Activated naive CD4-positive, alpha-beta T cell treated with anti-CD3 and anti-CD28 coated beads for 36 hours (primary cell): ENCODE measurements at places on chromosomes 12 and 14. TPM values are rescaled to one million over a fixed set of nuclear protein-coding genes. Genes with fewer than 3 reads are reported as not detected.

GRCh38 chr12:55073043-55074022, 52.9 kb upstream of the OR9K2 start:
- peak; percentile 90 for DNase-seq

- no peak for DNase-seq
Observed at GRCh38 chr14:88299865-88300530, 23.1 kb downstream of the KCNK10 start.

DNA sequence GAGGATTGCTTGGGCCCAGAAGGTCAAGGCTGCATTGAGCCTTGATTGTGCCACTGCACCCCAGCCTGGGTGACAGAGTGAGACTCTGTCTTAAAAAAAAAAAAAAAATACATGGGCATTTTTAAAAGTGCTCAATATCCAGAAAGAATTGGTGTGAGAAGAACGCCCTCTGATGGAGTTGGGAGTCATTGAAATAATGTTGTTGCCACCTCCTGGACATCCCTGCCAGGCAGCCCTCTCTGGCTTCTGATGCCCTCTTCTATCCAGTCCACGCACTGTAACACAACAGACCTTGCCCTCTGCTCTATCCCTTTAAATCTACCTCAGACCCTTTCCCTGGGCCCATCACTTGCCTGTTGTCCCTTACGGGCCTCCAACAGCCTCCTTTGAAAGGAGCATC, 4.9 kb downstream of the PTGDR start:
- peak; percentile 40 for DNase-seq

- peak; percentile 28 for DNase-seq
Observed at GRCh38 chr14:58598804-58599525, 38.8 kb upstream of the DACT1 start.

DNA sequence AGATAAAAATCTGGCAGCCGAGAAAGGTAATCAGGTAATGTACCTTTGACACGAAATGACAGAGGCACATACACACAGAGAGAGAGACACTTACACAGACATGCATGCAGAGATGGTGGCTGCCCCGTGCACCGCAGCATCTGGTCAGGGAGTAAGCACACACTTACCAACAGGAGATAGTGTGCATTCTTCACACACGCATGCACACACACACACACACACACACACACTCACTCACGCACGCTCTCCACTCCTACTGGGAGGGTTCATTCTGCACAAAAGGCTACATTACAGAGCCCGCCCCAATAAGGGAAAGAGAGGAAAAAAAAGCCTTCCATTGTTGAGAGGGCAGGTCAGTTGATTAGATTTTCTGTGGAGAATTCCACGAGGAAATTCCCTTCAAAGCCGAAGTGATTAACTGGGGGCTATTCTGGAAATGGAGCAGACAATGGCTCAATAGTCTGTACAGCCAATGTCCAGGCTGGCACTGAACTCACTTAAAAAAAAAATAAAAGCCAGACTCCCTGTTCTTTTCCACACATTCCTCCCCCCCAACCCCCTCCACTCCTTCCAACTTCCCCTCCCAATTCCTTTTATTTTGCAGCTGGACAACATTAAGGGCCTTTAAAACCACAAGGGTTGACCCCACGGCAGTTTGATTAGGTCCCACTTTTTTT, 1.4 kb upstream of the SOX5 start:
- no peak for DNase-seq

DNA sequence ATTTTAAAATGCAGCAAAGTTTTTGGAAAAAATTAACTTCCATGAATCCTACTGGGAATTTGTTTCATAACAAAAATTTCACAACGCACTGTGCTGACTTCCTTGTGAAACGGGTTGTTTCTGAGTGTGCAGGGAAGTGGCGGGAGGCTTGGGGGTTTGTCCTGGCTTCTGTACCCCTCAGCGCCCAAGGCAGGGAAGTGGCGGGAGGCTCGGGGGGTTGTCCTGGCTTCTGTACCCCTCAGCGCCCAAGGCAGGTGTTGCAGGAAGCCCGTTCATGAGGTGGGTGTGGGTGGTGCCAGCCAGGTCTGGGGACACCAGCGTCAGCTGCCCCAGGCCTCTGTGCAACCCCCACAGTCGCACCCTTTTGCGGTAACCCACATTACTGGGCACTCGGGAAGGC, 25.1 kb downstream of the ADGRD1 start:
- no peak for DNase-seq

DNA sequence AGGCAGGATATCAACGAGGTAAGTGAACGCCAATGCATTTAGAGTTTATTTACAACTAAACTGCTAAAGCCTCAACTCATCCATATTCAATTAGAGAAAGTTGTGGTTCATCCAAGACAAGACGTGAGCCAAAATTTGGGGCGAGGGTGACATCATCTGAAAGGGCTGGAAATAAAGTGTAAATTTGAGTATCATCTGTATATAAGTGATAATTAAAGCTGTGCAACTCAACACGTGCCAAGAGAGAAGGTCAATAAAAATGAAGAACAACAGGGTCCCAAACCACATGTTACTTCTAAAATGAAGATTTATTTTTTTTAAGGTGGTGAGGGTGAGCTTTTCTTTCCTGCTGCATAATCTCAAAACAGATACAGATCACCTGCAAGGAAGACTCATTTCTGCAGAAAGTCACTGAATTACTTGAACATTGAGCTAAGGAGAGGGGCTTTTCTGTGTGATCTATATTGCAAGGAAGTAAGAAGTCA, 203.6 kb downstream of the EFCAB11 start:
- peak; percentile 67 for DNase-seq

GRCh38 chr12:53954694-53955035, at the start of gene HOXC12:
HOXC12 (plus strand) TSS chr12:53954903; CDS start chr12:53954930, 27 bp downstream.
- DNase-seq: no peak

- DNase-seq: no peak
Observed at GRCh38 chr14:100285913-100286400, 20.3 kb downstream of the SLC25A29 start.

- DNase-seq: no peak
Observed at GRCh38 chr12:114851981-114852380, 168.0 kb upstream of the TBX3 start.

The FITM1 gene
- total RNA-seq: 0.30 TPM

The STON2 gene
- 0.12 TPM for total RNA-seq
